Regular cardiac myocyte (primary cell): ENCODE measurements at places on chromosomes 7 and 10. TPM values are rescaled to one million over a fixed set of nuclear protein-coding genes. Genes with fewer than 3 reads are reported as not detected.

The PTPRN2 gene
- 0.77 and 1.7 TPM in 2 replicates for total RNA-seq

The SPOCK2 gene
- 0.19 and 0.28 TPM in 2 replicates for total RNA-seq

The FAM171A1 gene
- 15.8 and 37.6 TPM in 2 replicates for total RNA-seq

The MNX1 gene
- total RNA-seq = not detected in 2 replicates

The FAM25G gene
- total RNA-seq = not detected in 2 replicates

The UNCX gene
- total RNA-seq = not detected in 2 replicates

The MYH16 gene
- under 0.01 TPM in 1 of 2 replicates, not detected in the other for total RNA-seq

The AKR1C1 gene
- total RNA-seq = 69.3 and 122 TPM in 2 replicates

The MGMT gene
- total RNA-seq = 13.5 and 22.6 TPM in 2 replicates

The GOLGA7B gene
- total RNA-seq = under 0.01 TPM in 1 of 2 replicates, not detected in the other

The NPY4R2 gene
- total RNA-seq = 0.19 and 0.28 TPM in 2 replicates

The TAC1 gene
- total RNA-seq = 0.28 TPM in 1 of 2 replicates, not detected in the other

The MAPK8 gene
- 43.9 and 49.9 TPM in 2 replicates for total RNA-seq

The CYP26C1 gene
- total RNA-seq = under 0.01 TPM in 2 replicates

The IDI2 gene
- 0.28 TPM in 1 of 2 replicates, not detected in the other for total RNA-seq

The KNDC1 gene
- 0.19 and 0.85 TPM in 2 replicates for total RNA-seq

The C7orf57 gene
- not detected in 2 replicates for total RNA-seq

The SPACDR gene
- 0.19 and 1.7 TPM in 2 replicates for total RNA-seq

The CALCR gene
- not detected in 2 replicates for total RNA-seq

The JCAD gene
- 7.1 and 9.9 TPM in 2 replicates for total RNA-seq

The ABCA13 gene
- total RNA-seq = under 0.01 and 0.56 TPM in 2 replicates

The IKZF1 gene
- total RNA-seq = not detected in 2 replicates

The IRF5 gene
- total RNA-seq = under 0.01 and 0.56 TPM in 2 replicates

The LLCFC1 gene
- total RNA-seq = not detected in 2 replicates

The FEZF1 gene
- not detected in 2 replicates for total RNA-seq

The PDE6C gene
- total RNA-seq = not detected in 2 replicates

The SUGCT gene
- 9.0 and 17.8 TPM in 2 replicates for total RNA-seq

The PLPP4 gene
- total RNA-seq = 15.0 and 20.0 TPM in 2 replicates

The ARMC10 gene
- 44.7 and 65.7 TPM in 2 replicates for total RNA-seq

The STARD3NL gene
- 87.4 and 112 TPM in 2 replicates for total RNA-seq

The NEBL gene
- 0.19 and 1.1 TPM in 2 replicates for total RNA-seq

The FAM204A gene
- total RNA-seq = 55.0 and 58.1 TPM in 2 replicates

The INSYN2A gene
- under 0.01 TPM in 2 replicates for total RNA-seq

The TMEM213 gene
- not detected in 2 replicates for total RNA-seq

The GDF2 gene
- total RNA-seq = under 0.01 TPM in 1 of 2 replicates, not detected in the other

The GHRHR gene
- total RNA-seq = not detected in 2 replicates
